ENCODE measurements at places on chromosomes 6 and 20. TPM values are rescaled to one million over a fixed set of nuclear protein-coding genes. Genes with fewer than 3 reads are reported as not detected.

The SLC26A8 gene
- polyA plus RNA-seq = not detected

The ESF1 gene
- 6.2 TPM for polyA plus RNA-seq

The C4B gene
- polyA plus RNA-seq = 7.8 TPM

The MCHR2 gene
- polyA plus RNA-seq = not detected

The HUS1B gene
- polyA plus RNA-seq = 0.17 TPM

The DLK2 gene
- polyA plus RNA-seq = 0.62 TPM

The KIAA1755 gene
- 3.5 TPM for polyA plus RNA-seq

The SLC52A3 gene
- polyA plus RNA-seq = not detected

The TMC2 gene
- not detected for polyA plus RNA-seq

The HELZ2 gene
- polyA plus RNA-seq = 4.6 TPM

The LCA5 gene
- 4.2 TPM for polyA plus RNA-seq

The PTK6 gene
- not detected for polyA plus RNA-seq

The OTOR gene
- not detected for polyA plus RNA-seq

The FAM110A gene
- 2.0 TPM for polyA plus RNA-seq

The LY6G6F gene
- polyA plus RNA-seq = not detected

The KCNK16 gene
- polyA plus RNA-seq = not detected

The GPR63 gene
- 1.6 TPM for polyA plus RNA-seq

The CBLN4 gene
- not detected for polyA plus RNA-seq

The TRIM31 gene
- polyA plus RNA-seq = not detected

The EMILIN3 gene
- polyA plus RNA-seq = 0.17 TPM

The CCN6 gene
- polyA plus RNA-seq = not detected

The RPS6KA2 gene
- 76.6 TPM for polyA plus RNA-seq

The TFAP2D gene
- polyA plus RNA-seq = not detected

The SLPI gene
- polyA plus RNA-seq = not detected

The HECA gene
- 8.4 TPM for polyA plus RNA-seq

The KDM1B gene
- polyA plus RNA-seq = 20.1 TPM

The ENPP4 gene
- polyA plus RNA-seq = 0.04 TPM

The MRPL14 gene
- polyA plus RNA-seq = 64.1 TPM

The PI16 gene
- polyA plus RNA-seq = 0.05 TPM

The HAO1 gene
- not detected for polyA plus RNA-seq

The TCF15 gene
- not detected for polyA plus RNA-seq

The ACTL10 gene
- 0.31 TPM for polyA plus RNA-seq

The TCP11 gene
- 0.11 TPM for polyA plus RNA-seq

The NOTCH4 gene
- polyA plus RNA-seq = 0.37 TPM

The CARMIL1 gene
- polyA plus RNA-seq = 0.55 TPM

The CENPW gene
- 10.6 TPM for polyA plus RNA-seq

The MDFI gene
- 0.35 TPM for polyA plus RNA-seq

The IL17F gene
- not detected for polyA plus RNA-seq

The GRIK2 gene
- 12.8 TPM for polyA plus RNA-seq

The HTR1E gene
- not detected for polyA plus RNA-seq

The SRMS gene
- not detected for polyA plus RNA-seq

The OXT gene
- not detected for polyA plus RNA-seq

The ERVFRD-1 gene
- polyA plus RNA-seq = not detected

The PET117 gene
- 12.1 TPM for polyA plus RNA-seq

The TMEM217 gene
- polyA plus RNA-seq = 7.8 TPM

The PRND gene
- not detected for polyA plus RNA-seq

The CD40 gene
- 0.37 TPM for polyA plus RNA-seq

The RUNX2 gene
- polyA plus RNA-seq = 3.4 TPM

The FLRT3 gene
- 2.2 TPM for polyA plus RNA-seq

The FKBP1A gene
- 579 TPM for polyA plus RNA-seq

The MLIP gene
- not detected for polyA plus RNA-seq

The AIF1 gene
- not detected for polyA plus RNA-seq

The CDKAL1 gene
- 6.8 TPM for polyA plus RNA-seq

The CLIC5 gene
- not detected for polyA plus RNA-seq

The HLA-DOA gene
- not detected for polyA plus RNA-seq

The DSP gene
- polyA plus RNA-seq = 3.6 TPM

The MRPS18B gene
- polyA plus RNA-seq = 56.6 TPM

The ANGPT4 gene
- not detected for polyA plus RNA-seq
